ENCODE measurements at places on chromosomes 5 and 9.

DNA sequence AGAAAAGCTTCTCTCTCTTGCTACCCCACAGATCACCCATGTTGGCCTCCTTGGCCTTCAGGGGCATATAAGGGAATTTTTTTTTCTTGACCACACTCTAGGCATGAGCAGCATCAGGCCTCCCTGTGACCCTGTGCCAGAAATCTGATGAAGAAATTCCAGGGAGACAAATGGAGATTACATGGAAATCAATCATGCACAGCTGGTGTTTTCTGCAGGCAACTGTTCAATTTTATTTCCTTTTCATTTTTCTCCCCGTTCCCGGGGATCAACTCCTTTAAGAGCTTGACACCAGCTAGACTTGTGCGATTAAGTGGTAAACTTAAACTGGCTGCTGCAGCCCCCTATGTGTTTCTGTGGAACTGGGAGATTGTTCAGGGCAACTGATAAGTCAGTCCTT, 59.3 kb downstream of the GALNT10 start:
- no peak for DNase-seq

- no peak for DNase-seq
These were observed 125.4 kb downstream of the PARP8 start for GRCh38 chr5:50791813-50792212.

DNA sequence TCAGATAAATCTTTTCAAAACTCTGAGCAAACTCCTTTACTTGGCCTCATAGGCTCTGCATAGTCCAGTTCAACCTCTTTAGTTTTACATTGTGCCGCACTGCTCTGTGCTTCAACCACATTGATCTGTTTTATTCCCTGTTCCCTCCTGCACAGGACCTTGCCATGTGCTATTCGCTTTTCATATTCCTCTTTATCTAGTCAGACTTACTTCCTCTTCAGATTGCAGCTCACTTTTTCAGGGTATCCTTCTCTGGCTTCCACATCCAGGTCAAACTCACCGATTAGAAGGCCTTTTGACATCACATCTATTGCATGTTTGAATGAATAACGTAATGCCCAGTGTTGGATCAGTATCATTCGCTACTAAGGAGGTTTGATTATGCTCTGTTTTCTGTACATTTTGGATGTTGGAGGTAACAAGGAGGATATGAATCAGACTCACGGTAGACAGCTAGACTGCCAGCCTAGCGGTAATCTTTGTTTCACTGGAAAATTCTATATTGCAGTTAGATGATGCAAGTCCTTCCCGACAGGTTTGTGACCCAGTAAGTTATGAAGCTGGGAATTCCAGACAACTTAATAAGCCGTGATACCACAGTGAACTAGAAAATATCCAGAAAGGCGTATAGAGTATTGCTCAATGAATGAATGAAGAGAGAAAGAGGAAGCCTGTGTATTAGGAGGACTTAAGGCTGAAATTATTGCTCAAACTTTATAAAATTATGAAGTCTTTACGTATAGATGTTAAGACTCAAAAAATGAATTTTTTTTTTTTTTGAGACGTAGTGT, 65.7 kb downstream of the IQGAP2 start:
- DNase-seq = peak; percentile 40

DNA sequence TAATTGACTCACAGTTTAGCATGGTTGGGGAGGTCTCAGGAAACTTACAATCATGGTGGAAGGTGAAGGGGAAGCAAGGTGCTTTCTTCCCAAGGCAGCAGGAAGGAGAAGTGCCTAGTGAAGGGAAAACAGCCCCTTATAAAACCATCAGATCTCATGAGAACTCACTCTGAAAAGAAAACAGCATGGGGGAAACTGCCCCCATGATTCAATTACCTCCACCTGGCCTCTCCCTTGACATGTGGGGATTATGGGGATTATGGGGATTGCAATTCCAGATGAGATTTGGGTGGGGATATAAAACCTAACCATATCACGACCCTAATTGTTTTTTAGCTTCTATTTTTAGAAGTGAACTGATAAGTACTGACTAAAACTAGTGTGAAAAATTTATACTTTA, 1377.5 kb upstream of the DMAC1 start:
- no peak for DNase-seq

- DNase-seq = no peak
These were observed 123.5 kb downstream of the SCAMP1 start for GRCh38 chr5:78483809-78484521.

- no peak for DNase-seq
These were observed 30.9 kb upstream of the OLFM1 start for GRCh38 chr9:135056541-135056940.

- no peak for DNase-seq
These were observed 52.6 kb downstream of the AQP7 start for GRCh38 chr9:33349743-33350142.

DNA sequence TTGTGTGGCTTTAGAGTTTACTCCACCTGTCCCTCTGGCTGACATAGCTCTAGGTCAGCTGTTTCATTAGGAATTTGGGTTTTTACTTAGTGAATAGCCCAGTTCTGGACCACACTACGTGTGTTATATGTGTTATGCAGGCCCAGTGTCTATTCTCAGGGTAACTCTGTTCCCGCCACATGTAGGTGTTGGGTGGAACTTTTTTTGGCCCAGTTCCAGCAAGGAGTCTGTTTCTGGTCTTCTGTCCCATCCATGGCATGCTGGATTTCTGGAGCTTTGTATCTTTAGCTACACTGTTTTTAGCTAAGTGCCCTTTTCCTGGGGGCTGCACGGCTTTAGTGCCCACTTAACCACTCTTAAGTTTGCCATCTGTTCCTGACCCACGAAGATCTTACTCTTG, 15.5 kb downstream of the RMI1 start:
- DNase-seq = no peak

DNA sequence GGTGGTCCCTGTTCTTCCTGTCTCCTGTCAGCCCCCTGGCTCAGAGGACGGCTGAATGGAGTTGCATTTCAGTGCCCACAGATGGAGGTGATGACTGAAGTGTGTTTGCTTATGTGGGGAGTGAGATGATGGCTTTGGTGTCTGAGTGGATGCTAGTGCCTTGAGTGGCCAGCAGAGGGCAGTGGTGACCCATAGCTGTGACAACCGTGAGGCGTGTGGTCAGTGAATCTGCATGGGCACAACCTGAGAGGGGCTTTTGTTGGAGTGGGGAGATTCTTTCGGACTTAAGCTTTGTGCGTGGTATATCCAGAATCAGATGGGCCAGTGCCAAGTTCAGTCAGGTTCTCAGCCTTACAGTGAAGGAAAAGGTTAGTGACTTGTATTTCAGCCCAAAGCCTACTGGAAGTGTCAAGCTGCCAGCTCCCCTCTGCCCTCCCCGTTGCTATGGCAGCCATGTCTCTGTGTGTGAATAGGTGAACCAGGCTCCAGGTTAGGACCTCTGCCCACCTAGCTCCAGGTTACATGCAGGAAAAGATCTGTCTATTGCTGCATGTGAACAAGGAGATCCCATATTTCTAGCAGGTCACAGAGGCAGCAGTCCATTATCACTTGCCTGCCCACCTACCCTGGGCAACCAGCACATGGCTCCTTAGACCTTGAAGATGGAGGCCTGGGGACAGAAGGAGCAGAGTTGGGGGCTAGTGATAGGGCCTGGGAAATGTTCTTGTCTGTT, 14.7 kb upstream of the CXXC5 start:
- peak; percentile 85 for DNase-seq

DNA sequence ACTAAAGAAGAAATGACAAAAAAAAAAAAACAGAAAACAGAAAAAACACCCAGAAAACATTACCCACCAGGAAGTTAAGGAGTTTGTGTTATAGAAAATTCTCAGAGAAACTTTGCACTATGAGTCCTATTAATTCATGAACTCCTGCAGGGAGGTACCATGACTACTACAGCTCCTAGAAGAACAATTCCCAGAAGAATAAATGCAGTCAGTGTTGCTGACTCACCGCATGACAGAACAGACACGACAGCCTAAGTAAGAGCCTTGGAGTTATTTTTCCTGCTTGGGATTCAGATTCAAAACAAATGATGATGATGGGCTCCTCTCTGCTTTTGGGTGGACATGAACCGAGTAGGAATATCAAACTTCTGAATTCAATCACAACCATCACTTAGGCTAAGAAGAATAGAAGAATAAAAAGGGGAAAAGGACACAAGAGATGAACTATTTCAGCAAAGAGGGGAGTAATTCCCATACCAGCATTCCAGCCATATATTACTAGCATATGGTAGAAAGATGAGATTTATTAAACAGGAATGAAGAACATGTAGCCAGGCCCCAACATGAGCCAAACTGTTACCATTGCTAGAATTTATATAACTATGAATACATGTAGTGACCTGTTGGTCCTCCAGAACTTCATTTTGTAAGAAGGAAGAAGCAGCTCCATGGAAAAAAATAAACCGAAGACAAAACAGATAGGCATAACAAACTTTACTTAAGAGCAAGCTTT, 209.6 kb upstream of the PDE4D start:
- no peak for DNase-seq

DNA sequence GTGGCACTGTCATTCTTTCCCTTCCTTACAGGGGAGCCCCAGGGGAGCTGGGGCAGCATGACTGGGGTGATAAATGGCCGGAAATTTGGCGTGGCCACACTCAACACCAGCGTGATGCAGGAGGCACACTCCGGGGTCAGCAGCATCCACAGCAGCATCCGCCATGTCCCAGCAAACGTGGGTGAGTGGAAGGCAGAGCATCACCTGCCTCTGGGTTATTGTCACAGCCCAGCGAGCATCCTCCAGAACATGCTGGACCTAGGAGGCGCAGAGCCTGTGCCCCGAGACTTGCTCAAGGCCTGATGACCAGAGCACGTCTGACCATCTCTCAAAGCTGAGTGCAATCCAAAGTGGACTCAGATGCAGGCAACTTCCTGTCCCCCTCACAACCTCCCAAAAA, 22.2 kb upstream of the ASS1 start:
- DNase-seq = no peak

DNA sequence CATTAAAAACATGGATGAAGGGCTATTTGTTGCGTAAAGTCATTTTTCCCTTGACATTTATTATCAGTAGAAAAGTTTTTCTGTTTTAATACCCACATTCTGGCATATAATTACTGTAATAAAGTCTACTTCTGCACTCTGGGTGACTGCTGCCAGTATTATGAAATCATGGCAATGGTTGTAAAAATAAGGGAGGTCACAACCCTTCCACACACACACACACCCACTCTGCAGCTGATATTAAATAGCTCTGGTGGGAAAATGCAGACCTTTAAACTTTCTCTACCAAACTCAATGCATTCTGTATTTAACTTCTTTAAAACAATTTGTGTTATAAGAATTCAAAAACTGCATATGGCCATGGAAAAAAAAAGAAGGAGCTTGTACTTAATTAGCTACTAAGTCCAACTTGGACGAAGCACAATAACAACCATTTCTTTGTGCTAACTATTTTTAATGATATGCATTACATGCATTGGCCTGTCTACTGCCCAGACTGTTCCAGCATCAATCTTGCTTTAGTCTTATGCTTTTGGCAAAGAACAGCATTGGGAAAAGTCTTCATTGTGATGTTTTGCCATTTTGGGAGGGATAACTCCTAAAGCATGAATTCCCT, 137.6 kb upstream of the MAP3K1 start:
- DNase-seq = no peak

DNA sequence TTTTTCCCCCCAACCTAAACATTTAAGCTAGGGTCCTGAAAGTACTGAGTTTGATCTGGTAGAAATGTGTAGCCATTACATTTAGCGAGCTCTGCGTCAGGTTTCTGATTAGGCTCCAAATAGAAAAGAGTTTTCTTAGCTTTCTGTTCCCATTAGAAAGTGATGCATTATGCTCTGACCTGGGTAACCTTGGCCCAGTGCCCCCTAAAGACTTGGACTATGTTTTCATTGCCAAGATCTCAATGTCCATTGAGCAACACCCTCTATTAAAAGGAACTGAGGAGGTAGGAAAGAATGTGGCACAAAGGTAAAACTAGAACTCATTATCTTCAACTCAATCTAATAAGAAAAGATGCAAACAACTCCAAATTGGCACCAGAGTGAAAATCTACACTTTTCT, 358.9 kb upstream of the PCSK5 start:
- DNase-seq = no peak

DNA sequence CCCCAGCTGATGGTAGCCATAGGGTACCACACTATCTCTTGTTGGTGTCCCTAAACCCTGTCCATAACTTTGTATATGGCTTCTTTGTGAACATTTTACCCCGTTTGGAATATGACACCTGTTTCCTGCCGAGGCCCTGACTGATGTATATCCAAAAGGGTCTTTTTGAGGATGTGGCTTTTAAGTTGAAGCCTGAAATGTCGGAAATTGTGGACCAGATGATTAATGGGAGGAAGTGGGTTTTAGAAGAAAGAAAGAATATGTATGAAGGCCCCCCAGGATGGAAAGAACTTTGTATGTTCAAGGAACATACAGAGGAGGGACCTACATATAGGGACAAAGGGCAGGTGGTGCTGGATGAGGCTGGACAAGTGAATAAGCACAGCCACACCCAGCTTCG, 16.7 kb upstream of the TNFSF8 start:
- no peak for DNase-seq

DNA sequence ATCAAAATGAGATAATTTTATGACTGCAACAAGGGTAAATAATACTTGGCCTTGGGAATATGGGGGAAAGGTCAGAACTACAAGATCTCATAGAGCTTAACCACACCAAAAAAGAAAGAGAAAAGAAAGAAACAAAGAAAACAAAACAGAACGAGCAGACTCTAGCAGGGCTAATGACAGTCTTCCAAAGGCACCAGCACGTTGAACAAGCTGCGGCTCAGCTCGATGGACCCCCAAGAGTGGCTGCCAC, 689 bp downstream of the AK3 start:
- DNase-seq = no peak

GRCh38 chr9:34771007-34771406, 61.1 kb upstream of the CCL21 start:
- no peak for DNase-seq

- DNase-seq = no peak
These were observed 78.2 kb upstream of the ARAP3 start for GRCh38 chr5:141760193-141760592.

DNA sequence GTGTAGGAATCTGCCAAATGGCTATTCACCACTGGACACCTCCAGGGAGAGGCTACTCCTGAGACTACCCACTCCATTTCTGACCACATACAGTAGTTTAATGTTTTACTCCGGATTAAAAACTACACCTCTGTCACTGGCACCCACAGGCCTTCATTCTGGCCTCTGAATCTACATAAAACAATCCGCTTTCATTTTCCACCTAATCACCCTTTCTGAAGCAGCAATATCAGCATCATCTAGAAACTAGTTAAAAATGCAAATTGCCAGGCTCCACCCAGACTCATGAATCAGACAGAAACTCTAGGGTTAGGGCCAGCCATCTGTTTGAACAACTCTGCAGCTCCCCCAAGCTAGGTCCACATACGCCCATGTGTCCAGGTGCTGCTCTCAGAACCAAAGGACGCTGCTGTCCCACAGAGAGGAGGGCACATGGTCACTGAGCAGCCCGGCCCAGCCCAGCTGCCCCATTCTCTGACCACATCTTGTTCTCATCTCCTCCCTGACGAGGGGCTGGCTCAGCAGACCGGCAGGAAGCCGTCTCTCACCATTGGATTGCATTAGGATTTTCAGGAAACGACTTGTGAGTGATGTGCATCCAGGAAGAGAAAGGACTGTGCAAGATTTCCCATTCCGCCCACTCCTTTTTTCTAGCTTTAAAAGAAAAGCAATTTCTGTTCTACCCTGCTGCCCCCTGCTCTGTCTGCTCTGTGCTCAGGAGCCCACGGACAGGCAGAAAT, 34.7 kb downstream of the ADAM19 start:
- DNase-seq = no peak
